ENCODE measurements at places on chromosomes 3 and 15. TPM values are rescaled to one million over a fixed set of nuclear protein-coding genes. Genes with fewer than 3 reads are reported as not detected.

The CHCHD4 gene
- total RNA-seq, result 23.3 TPM

The RHOV gene
- 0.41 TPM for total RNA-seq

The NME9 gene
- 0.46 TPM for total RNA-seq

- no peak for DNase-seq
Observed at GRCh38 chr15:40468898-40469331, 1.9 kb upstream of the CHST14 start.

The CFAP91 gene
- 0.67 TPM for total RNA-seq
